ENCODE measurements at places on chromosomes 12 and 14. TPM values are rescaled to one million over a fixed set of nuclear protein-coding genes. Genes with fewer than 3 reads are reported as not detected.

HOXC5 gene
- total RNA-seq: not detected

KRT85 gene
- not detected for total RNA-seq

- DNase-seq: no peak
These were observed 157.4 kb downstream of the PTCSC3 start for GRCh38 chr14:36019126-36019525.

- no peak for DNase-seq
These were observed 44.5 kb upstream of the ZDHHC17 start for GRCh38 chr12:76719171-76720041.

NT5DC3 gene
- total RNA-seq: 16.0 TPM

- no peak for DNase-seq
These were observed 21.6 kb downstream of the EXOC5 start for GRCh38 chr14:57246933-57247657.

DNA sequence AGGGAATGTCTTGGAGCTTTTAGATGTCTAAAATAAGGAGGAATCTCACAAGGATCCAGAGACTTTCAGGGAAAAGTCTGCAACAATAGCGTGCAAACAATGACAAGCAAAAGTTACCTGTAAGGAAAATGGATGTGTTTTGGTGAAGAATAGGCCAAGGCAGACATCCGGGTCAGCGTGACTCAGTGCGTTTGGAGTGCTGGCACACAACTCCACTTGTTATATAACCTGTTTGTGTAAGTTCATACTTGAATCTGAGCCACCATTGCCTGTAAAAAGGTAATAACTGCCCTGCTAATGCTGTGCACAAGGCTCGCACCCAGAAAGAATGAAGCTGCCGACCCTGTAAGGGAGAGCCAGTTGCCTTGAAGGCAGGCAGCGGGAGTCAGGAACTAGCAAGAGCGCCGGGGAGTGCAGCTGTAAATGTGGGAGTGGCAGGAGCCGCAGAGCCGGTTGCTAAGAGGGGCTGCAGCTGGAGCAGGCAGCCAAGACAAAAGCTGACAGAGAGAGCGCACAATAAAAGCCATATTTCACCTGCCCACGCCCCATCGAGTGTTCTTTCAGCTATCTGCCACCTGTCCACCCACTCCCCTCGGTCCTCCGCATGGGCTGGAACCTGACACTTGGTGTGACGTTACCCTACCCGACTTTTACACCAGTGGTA lies 638.5 kb upstream of the MIS18BP1 start:
- peak; percentile 26 for DNase-seq

HSPB8 gene
- total RNA-seq: 150 TPM

All from tongue (tissue), 3 donors.